ENCODE measurements at places on chromosomes 2 and 18.

DNA sequence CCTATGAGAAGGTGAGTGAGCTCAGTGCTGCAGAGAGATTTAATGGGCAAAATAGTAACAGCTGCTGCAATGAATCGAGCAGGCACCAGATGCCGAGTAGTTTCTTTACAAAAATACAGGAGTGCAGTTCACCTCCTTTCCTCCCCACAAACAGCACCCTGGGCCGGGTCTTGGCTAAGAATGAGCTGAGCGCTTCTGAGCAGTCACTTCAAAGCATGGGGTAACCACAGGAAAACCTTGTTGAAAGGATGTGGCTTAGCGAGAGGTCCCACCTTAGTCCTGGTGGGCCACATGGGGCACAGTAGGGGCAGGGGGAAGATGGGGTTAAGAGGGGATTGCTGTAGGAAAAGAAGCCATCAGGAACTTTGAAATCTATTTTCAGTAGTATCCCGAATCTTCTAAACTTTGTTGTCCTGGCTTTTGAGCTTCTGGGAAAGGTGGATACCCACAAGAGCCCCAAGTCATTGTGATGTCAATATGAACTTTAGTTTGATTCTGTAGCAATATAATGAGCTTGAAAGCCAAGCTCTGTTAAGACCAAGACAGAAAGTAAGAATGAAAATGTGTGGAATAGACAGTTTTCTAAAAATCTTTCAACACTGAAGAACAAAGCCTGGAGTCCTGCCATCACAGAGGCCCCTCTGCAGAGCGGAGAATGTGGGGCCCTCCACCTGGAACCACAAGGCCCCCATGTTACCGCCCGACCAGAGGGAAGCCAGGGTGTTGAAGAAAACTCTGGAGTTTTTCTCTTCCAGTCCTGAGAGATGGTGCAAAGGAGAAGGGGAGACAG, 101.0 kb upstream of the ZNF236 start:
- no peak for DNase-seq

GRCh38 chr2:233711312-233712008, 1.2 kb upstream of the UGT1A5 start:
- peak; percentile 43 for DNase-seq

GRCh38 chr18:49630246-49630699, 68.4 kb downstream of the LIPG start:
- no peak for DNase-seq

DNA sequence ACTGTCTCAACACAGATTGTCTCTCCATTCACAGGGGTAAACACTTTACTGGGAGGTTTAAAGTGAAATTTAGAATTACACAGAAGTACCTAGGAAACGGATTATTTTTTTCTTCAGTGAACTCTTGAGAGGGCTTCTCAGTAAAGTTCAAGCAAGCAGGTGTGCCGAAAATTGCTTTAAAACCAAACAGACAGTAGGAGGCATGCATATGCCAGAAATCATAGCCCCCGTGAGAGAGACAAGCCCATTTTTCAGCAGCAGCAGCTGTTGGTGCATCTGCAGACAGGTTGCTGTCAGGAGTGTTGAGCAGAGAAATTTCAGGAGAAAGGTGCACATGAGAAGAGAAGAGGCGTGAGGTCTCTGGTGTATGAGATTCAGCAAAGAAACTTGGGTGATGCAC, 2115.5 kb upstream of the CELF4 start:
- DNase-seq: peak; percentile 55

DNA sequence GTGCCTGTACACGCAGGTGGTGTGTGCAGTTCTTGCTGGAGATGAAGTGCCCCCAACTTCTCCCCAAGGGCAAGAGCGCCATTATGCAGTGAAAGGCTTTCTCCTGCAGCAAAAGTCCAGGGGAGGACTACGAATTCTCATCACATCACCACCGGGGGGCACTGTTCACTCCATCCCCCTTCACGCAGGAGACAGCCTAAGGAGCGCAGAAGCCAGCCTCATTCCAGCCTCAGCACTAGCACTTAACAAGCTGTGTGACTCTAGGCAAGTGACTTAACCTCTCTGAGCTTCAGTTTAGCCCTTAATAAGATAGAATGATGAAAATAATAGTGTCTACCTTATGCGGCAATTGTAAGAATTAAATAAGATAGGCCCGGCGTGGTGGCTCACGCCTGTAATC, 32.3 kb downstream of the DNMT3A start:
- peak; percentile 46 for DNase-seq

GRCh38 chr2:126029316-126029715, 626.6 kb upstream of the GYPC start:
- DNase-seq: no peak

- no peak for DNase-seq
Observed at GRCh38 chr2:53724536-53724935, 43.1 kb upstream of the CHAC2 start.

DNA sequence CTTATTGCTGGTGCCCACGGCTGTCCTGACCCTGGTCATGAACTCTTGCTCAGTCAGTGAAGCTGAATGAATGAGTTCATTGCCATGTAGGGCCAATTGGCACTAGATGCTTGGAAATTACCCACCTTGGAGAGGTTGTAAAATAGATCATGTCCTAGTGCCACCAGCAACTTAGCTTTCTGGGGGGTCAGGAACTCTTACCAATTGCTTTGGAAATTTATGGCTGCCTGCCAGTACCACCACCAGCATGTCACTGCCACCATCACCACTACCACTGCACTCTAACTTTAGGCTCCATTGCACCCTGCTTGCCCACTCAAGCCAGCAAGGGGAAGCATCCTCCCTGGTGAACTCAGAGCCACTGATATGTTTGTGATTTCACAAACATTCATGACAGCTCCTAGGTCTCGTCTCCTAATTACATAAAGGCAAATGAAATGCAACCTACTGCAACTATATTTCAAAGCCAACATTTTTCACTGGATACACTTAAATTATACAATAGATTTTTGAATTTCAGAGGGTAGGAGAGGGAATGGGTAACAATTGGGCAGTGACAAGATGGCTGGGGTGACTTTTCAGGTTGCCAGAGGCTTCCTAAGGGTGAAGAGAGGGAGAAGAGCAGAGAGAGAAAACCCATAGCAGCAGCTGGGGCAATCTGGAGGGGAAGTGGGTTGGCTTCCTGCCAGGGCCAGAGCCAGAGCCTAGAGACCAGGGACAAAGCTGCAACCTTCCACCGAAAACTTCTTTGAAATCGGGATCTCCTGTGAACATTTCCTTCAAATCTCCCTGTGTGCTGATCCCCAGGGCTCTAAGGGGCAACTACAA, 3.5 kb upstream of the EMILIN1 start:
- DNase-seq: peak; percentile 69

GRCh38 chr2:1636791-1637415, 107.4 kb downstream of the PXDN start:
- DNase-seq: no peak

DNA sequence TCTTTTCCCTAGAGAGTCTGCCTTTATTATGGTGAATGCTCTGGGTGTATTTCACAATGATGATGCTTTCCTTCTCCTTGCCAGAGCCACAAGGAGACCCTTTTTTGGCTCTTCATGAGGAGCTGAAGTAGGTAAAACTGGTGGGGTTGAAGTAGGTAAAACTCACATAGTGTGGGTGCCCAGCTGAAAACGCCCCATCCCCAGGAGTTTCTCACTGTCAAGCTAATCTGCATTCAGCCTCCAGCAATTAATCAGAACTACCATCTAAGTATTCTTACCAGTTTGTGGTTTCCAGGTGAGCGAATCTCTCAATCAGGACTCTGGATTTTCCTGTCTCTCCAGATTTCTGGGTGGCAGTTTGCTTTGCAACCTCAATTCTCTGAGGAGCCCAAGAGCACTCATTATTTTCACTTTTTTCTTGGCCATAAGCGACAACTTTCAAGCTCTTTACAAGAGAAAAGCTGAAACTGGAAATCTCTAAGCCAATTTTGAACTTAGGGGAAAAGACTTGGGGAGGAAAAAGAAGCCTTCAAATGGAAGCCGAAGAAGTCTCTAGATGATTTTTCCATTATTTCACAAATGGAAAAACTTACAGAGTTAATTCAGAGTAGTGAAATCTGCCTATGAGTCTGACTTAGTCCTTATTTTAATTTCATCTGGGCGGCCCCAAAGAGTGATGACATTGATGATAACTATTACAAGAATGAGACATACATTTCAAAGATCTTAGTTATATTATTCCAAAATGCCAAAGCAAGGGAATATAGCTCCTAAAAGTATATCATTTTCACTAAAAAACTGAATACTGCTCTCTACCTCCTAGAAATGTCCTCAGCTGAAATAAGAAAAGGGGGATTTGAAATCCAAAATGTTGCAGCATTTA, 121.4 kb upstream of the MAP3K20 start:
- DNase-seq: no peak

DNA sequence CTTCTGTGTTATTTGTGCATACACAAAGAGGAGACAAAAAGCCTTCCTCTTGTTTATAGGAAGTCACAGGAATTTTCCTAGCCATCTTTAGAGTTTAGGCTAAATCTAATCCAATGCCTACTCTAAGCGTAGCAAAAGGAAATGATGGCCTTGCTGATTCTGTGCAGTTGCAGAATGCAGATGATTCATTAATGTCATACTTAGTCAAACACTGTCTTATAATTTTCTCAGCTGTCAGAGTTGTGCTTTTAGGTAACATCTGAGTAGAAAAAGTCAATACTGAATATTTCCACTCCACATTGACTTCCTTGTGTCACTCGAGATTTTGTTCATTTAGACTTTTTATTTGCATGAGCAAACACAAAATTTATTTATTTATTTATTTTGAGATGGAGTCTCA, 157.9 kb upstream of the FOSL2 start:
- no peak for DNase-seq

GRCh38 chr2:45944074-45944473, 292.6 kb downstream of the PRKCE start:
- DNase-seq: no peak
